ENCODE measurements at places on chromosomes 6 and 20. TPM values are rescaled to one million over a fixed set of nuclear protein-coding genes. Genes with fewer than 3 reads are reported as not detected.

DNA sequence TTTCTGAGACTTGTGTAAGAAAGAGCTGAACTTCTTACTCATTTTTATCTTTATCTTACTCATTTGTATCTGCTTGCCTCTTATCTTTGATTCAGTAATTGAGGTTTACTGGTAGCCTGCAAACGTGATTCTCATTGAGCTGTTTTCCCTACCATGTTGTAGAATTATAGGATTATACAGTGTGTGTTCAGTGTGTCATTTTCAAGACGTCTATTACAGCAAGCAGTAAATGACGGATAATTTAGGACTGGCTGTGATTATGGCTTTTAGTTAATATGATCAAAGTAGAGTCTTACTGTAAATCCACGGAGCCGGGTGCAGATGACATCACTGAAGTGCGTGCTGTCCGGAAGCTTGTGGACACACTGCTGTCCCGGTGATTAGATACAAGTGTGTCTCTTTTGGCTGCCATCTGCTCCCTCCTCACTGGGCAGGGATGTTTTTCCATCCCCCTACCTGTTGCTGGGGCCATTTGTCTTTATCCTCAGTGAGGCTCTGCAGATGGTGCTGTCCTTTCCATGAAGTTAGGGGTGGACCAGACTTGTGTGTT lies 6.0 kb downstream of the NELFCD start:
- no peak for DNase-seq

DNA sequence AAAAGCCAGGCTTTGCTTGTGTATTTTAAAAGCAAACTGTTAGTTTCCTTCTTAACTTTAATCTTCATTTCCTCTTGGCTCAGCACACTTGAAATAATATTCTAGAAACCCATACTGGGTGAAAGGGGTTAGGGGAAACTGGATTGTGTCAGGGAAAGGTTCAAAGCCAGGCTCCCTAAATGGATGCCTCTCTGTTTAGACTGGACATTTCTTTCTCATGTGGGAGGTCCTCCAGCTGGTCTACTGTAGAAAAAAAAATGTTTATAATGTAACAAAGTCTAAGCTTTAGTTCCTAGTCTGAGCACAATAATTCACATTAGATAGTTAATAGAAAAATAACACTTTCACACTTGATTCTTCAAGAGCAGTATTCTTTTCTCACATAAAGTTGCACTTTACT lies 89.0 kb upstream of the AKIRIN2 start:
- peak; percentile 23 for DNase-seq

The IL17A gene
- polyA plus RNA-seq, result not detected

- DNase-seq, result no peak
Measured at GRCh38 chr6:108193835-108194234, 28.0 kb downstream of the NR2E1 start.

DNA sequence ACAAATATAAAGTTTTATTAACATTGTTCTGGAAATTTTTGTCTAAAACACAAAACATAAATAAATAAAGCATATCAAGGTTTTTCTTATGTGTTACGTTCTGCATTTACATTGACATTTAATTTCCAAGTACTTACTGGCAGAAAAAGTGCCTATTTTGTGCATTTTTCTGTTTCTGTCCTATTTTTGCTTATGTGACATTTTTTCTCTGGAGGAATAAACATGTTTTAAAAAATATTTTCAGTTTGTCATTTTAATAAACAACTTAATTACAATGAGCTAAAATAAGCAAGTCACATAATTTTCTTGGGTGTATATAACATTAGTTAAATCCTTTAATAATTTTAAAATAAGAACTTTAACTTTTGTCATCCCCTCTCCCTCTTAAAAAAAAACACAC lies 94.4 kb upstream of the HS3ST5 start:
- DNase-seq, result no peak

DNA sequence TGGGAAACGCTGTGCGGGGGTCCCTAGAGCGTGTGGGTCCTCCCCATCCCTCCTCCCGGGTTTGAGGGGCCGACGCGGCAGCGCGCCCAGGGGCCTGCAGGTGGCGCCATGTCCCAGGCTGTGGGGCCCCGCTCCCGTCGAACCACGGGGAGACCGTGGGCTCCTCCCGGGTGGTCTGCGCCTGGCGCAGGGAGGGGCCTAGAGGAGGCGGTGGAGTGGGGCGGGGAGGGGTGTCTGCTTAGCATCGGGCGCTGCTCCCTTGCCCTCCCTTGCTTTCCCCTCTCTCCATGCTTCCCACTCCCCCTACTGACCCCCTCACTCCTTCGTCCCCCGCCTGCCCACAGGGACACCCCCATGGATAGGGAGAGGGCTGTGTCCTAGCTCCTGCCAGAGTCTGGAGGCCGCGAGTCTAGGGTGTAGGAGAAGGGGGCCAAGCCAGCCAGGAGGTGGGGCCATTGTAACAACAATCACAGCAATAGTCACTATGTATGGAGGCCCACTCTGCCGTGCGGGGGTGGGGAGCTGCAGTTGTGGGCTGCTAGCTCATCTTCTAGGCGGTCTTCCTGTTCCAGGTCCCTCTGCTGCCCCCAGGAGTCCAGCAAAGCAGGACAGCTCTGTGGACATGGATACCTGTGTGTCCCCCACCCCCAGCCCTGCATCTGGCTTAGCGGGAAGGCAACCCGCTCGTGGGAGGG lies 51.7 kb downstream of the CHMP4B start:
- peak; percentile 71 for DNase-seq

DNA sequence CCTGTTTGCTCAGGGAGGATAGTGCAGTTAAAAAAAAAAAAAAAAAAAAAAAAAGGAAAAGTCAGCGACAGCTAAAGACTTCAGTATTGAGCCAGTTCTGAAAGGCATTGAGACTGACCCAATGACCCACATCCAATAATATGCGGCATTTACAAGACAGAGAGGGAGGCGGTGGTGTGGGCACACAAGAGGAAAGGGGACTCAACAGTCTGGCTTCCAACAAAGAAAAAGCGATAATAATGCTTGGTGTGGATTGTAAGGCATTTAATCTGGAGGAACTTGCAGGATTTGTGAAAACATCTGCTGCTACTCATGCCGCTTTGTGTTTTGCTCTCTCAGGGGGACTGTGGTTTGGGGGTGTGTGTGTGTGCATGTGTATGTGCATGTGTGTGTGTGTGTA lies 784.3 kb upstream of the CHD6 start:
- no peak for DNase-seq

The ZNF391 gene
- polyA plus RNA-seq, result 14.4 TPM

GRCh38 chr6:24431045-24431451 lies 28.3 kb downstream of the MRS2 start:
- no peak for DNase-seq

DNA sequence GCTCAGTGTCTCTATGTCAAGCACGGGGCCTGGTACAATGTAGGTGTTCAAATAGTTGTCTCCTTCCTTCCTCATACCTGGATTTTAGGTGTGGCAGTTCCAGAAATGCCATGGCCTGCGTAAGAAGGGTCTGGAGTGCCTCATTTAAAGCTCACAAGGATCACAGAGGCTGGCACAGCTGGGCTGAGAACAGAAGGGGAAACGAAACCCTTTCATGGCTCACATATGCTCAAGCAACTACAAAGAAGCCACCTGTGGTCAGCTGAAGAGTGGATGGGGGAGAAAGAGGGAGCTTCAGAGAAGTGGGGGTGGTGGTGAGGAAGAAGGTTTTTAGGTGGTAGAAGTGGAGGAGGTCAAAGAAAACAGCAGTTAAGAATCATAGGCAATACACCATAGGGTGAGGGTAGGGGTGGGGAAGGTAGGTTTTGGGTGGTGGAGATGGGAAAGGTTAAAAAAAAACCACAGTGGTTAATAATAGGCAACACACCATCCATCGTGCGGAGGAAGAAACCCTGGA lies 17.0 kb upstream of the TOP1 start:
- DNase-seq, result no peak

The MLIP gene
- 0.14 TPM for polyA plus RNA-seq

- DNase-seq, result no peak
Measured at GRCh38 chr6:148898376-148899014, 151.7 kb downstream of the UST start.

The DACT2 gene
- 27.0 TPM for polyA plus RNA-seq

The HLA-DQB2 gene
- polyA plus RNA-seq, result 1.1 TPM

- no peak for DNase-seq
Measured at GRCh38 chr6:136226674-136227377, 23.3 kb downstream of the MTFR2 start.

The MATN4 gene
- polyA plus RNA-seq, result 0.15 TPM

DNA sequence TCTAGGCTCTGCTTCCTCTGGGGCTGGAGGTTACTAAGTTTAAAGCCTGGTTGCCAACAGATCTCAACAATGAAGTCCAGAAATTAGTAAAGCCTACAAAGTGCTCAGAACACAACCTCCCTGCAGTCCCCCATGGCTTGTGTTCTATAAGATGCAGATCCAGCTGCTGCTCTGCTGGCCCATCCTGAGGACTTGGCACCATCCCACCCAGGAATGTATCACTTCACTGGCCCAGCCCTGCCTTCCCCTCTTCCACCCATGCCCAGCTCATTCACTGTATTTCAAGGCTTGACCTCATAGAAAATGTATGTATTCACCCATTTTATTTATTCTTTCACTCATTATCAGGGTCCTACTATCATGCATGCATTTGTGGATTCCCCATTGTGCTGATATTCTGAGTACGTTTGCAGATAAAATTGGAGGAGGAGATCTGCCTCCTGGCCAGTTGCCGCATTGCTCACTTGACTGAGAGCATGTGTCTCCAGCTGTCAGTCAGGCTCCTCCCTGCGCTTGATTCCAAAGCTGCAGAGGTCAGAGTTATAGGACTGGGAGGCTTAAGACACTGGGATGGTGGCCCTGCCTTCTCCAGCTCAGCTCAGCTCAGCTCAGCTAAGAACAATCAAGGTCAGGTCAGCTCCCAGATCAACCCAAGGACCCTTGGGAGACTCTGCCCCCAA lies 104.8 kb downstream of the MAFB start:
- DNase-seq, result peak; percentile 72

DNA sequence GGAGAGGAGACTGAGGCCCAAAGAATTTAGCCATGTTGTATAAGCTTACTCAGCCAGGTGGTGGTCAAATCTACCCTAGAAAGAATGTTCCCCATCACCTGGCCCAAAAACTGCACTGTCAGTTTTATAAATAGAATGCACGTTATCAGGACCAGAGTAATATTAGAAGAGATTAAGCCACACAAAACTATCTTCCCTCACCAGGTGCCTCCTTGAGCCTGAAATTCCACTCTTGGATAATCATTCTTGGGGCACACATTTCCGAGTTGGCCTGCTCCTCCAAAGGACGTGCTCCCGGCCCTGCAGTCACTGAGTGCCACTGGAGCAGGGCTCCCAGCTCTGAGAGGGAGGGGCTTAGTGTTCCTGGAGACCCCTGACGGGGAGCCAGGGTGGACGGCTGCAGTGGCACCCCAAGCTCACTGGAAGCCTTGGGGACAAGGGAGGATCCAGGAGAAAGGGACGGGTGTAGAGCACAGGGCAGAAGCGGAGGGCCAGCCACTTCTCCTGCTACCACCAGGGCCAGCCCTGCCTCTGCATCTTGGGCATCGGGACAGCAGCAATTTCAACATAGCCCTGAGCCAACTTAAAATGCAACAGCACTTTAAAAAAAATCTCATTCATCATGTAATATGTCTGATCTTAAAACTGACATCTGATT lies 160.8 kb upstream of the QKI start:
- DNase-seq, result no peak

The MEP1A gene
- polyA plus RNA-seq, result 0.28 TPM

DNA sequence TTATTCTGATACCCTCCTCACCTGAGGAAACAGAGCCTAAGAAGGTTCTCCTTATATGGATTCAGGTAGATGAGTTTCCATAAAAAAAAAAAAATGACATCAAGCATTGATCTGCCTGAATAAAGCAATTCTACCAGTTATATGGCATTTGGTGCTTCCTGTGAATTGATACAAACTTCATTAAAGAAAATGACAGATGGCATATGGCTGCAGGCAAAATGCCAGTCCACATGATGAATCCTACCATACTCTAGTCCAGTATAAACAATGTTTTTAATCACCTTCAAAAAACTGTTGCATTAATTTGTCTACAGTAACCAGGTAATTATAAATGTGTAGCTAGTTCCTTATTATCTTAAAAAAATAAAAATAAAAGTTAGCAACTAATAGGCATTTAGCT lies 559.2 kb upstream of the FLRT3 start:
- no peak for DNase-seq

The ZNF217 gene
- polyA plus RNA-seq, result 26.6 TPM

DNA sequence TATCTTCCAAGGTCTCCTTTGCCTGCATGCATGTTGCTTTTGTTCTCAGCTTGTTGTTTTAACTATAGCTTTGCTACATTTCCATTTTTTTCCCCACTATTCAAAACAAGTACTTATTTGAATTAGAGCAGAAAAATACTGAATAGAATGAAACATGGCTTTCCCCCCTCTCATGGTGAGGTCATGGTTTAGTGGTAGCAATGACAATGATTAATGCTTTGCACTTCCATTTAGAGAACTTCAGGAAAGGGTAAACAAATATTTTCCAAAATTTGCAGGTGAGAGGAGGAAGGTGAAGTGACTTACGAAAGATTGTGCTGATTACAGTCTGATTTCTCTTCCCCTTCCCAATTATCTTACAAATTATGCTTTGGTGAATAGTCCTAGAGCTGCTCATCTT lies 47.8 kb upstream of the TRAF3IP2 start:
- no peak for DNase-seq

- no peak for DNase-seq
Measured at GRCh38 chr6:63558278-63558677, 14.0 kb upstream of the LOC128125822 start.

- DNase-seq, result no peak
Measured at GRCh38 chr20:35285806-35286076, 1.2 kb upstream of the EIF6 start.

GRCh38 chr6:150418827-150419594 lies 50.2 kb downstream of the IYD start:
- no peak for DNase-seq
